ENCODE measurements at places on chromosomes 7 and 10. TPM values are rescaled to one million over a fixed set of nuclear protein-coding genes. Genes with fewer than 3 reads are reported as not detected.

Gene WEE2
- not detected for total RNA-seq

Gene BTBD16
- total RNA-seq: not detected

Gene DPYSL4
- 7.5 TPM for total RNA-seq

DNA sequence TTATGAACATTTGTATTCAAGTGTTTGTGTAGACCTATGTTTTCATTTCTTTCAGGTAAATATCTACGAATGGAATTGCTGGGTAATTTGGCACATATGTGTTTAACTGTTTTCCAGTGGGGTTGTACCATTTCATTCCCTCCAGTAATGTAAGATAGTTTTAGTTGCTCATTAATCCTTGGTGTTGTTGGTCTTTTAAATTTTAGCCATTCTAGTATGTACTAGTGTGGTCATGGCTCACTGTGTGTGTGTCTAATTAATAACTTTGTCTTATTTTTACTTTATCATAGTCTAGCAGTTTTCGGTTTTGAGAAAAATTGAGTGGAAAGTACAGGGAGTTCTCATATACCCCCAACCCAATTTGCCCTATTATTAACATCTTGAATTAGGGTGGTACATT, 278.8 kb downstream of the CAMK1D start:
- DNase-seq: no peak

DNA sequence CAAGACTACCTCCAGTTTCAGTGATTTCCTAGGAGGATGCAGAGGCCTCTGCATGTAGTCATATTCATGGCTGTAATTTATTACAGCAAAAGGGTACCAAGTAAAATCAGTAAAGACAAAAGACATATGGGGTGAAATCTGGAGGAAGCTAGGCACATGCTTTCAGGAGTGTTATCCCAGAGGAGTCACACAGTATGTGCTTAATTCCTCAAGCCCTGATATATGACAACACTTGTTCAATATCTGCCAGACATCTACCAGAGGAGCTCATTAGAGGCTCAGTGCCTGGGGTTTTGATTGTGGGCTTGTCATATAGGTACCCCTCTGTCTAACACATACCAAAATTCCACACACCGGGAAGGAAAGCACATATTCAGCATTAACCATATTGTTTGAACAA, 283.8 kb downstream of the CXCL12 start:
- DNase-seq: no peak

DNA sequence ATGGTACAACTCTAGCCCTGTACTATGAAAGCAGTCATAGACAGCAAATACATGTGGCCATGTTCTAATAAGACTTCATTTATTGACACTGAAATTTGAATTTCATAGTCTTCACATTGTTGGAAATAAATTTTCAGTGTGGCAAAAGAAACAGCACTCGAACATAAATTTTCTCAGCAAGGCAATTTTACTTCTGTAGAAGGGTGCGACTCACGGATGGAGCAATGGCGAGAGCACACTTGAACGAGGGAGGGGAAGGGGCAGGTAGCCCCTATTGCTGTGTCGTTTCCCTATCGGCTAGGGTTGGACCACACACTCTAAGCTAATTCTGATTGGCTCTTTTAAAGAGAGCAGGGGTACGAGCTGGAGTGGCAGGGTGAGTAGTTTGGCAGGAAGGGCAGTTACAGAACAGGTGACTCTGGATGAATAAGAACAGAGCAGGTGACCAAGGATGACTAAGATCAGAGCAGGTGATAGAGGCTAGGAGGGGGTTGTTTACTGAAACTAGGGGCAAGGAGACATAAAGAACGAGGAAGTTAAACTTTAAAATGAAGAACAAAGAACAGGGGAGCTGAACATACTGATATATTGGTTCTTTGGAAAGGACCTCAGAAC, 52.0 kb downstream of the LRRC4 start:
- no peak for DNase-seq

GRCh38 chr10:20955355-20955893, 58.3 kb upstream of the NEBL start:
- DNase-seq: no peak

GRCh38 chr7:135213831-135214230, 2.5 kb upstream of the WDR91 start:
- peak; percentile 77 for DNase-seq

GRCh38 chr7:51077316-51077986, 239.2 kb downstream of the COBL start:
- DNase-seq: no peak

- DNase-seq: no peak
Observed at GRCh38 chr7:17355050-17355449, 56.6 kb downstream of the AHR start.

DNA sequence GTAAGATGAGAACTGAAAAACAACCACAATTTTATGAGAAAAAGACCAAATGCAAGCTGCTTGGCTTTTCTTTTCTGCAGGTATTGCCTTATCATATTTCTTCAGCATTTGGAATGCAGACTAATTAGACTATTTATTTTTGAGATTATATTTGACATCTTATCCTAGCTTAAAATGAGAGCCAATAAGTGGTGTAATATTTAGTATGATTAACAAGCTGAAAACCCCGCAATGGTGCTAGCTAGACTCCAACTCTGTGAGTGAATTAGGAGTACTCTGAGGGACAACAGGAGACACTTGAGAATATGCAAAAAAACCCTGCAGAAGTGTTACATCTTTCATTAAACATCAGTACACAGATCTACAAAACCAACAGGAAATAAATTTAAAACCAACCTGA, 180.3 kb upstream of the MEOX2 start:
- no peak for DNase-seq

DNA sequence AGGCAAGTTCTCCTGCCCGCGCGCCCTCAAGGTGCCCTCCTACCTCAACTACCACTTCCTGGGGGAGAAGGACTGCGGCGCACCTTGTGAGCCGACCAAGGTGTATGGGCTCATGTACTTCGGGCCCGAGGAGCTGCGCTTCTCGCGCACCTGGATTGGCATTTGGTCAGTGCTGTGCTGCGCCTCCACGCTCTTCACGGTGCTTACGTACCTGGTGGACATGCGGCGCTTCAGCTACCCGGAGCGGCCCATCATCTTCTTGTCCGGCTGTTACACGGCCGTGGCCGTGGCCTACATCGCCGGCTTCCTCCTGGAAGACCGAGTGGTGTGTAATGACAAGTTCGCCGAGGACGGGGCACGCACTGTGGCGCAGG, 1.4 kb downstream of the FZD1 start:
- peak; percentile 41 for DNase-seq

- no peak for DNase-seq
Observed at GRCh38 chr7:39700932-39701331, 77.6 kb downstream of the RALA start.
